ENCODE measurements at places on chromosomes 7 and 10.

- no peak for DNase-seq
Measured at GRCh38 chr7:157522954-157523353, 186.2 kb downstream of the DNAJB6 start.

DNA sequence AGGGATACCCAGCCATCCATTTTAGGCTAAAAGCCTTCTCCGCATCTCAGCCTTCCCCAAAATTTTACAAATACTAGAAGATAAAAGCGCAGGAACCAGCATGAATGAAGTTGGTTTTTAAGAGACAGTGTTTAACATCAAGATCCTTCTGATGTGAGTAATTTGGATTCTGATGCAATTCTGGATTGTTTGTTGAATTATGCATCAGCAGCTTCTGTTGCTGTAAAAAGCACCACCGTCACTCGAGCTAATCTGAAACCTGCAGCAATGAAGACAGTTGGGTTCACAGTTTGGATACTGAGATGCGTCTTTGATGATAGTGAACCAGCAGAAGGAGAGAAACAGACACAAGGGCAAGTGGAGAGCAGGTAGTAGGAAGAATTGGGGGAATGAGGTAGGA lies 179.2 kb downstream of the PLXNA4 start:
- DNase-seq: no peak

GRCh38 chr7:44222074-44222473 lies 21.3 kb downstream of the YKT6 start:
- DNase-seq: no peak

- DNase-seq: no peak
Measured at GRCh38 chr7:51210766-51211165, 105.8 kb downstream of the COBL start.

All from foreskin melanocyte (primary cell).